Caco-2 (cell line): ENCODE measurements at places on chromosomes 7 and 10.

DNA sequence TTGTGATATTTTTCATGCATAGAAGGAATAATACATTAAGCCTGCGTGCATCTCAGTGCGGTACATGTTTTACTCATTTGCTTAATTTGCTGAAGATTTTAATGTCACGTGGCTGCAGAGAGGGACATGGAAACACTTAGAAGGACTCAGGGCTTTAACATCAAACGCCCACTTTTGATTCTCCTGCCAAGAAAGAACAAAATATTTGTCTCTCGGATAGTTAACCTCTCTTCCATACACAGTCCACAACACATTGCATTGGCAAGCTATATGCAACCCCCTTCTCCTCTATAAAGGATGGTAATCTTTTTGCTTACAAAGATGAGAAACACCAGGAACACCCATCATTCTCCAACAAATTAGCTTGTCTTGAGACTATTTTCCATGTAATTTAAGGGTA is 148.0 kb upstream of the NRP1 start:
- H3K27me3 ChIP-seq, result no peaks in the 10 kb centered on the region
- H3K36me3 ChIP-seq, result no peaks in the 10 kb centered on the region
- H3K27ac ChIP-seq, result no peak overlapping the region

DNA sequence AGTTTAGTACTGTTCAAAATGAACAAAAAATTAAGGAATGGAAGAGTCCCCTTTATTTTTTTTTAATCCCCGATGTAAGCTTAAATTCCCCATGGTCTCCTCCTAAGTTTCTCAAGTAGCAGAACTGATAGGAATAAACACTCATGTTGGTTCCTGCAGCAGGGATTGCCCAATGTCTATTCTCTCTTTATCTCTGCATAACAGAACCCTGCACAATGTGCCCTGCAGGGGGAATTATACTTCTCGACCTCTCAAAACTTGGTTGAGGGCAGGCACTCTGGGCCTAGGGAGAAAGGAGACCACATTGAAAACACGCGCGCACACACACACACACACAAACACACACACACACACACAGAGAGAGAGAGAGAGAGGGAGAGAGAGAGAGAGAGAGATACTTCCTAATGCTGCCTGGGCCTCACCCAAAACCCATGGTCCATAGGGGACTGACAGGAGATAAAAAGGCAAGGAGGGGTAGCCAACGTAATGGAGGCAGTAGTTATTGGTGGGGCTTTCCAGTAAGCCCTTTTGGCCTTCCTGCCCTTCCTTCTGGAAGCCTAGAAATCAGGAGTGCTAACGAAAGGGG is 22.7 kb downstream of the JAZF1 start:
- H3K4me3 ChIP-seq, result no peak overlapping the region
- no peaks in the 10 kb centered on the region for H3K4me1 ChIP-seq
- H3K27me3 ChIP-seq, result no peaks in the 10 kb centered on the region
- DNase-seq, result no peak
- H3K27ac ChIP-seq, result no peak overlapping the region

GRCh38 chr7:155756322-155756721 is 55.9 kb downstream of the SHH start:
- no peak overlapping the region for H3K4me3 ChIP-seq
- no peaks in the 10 kb centered on the region for H3K27me3 ChIP-seq
- no peak for DNase-seq
- H3K27ac ChIP-seq, result no peak overlapping the region

DNA sequence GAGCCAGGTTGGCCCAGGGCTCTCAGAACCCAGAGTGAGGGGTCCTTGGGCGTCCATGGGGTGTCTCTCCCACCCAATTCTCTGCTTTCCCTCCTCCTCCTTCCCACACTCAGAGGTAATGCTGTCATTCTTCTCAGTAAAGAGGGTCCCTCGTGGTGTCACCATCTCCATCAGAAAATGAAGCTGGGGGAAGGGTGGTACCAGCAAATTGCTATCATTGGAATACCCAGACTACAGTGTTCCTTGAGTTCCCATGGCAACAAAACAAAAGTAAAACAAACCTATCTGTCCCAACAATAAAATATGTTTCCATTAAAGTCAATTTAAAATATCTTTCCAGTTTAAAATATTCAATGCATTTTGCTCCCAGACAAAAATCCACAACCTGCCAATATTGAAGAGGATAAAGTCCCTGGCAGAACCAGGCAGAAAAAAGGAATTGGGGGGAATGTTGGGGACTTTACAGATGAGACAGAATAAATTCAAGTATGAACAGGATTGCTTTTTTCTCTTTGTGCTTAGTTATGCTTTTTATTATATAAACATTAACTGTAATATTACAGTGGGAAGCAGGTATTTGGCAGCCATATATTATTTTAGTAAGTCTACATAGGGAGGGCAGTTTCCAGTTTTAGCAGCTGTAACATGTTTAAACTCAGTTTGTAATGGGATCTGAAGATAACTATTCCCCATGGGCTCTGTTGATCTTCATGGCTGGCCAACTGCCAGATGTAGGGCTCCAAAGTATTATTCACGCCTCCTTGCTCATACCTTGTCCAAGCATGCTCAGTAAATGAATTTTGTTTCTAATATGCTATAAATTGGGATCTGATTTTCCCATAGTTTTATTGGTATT is 182.1 kb downstream of the ARID5B start:
- peaks cover 44% of the 10 kb centered on the region for H3K4me1 ChIP-seq
- H3K27me3 ChIP-seq, result no peaks in the 10 kb centered on the region
- no peak overlapping the region for H3K4me3 ChIP-seq
- H3K36me3 ChIP-seq, result peaks cover 12% of the 10 kb centered on the region
- no peak for DNase-seq

- H3K4me3 ChIP-seq, result no peak overlapping the region
- H3K27ac ChIP-seq, result no peak overlapping the region
- no peak for DNase-seq
- peaks cover 6% of the 10 kb centered on the region for H3K36me3 ChIP-seq
These were observed 131.4 kb upstream of the ODAD2 start for GRCh38 chr10:28130267-28130666.

DNA sequence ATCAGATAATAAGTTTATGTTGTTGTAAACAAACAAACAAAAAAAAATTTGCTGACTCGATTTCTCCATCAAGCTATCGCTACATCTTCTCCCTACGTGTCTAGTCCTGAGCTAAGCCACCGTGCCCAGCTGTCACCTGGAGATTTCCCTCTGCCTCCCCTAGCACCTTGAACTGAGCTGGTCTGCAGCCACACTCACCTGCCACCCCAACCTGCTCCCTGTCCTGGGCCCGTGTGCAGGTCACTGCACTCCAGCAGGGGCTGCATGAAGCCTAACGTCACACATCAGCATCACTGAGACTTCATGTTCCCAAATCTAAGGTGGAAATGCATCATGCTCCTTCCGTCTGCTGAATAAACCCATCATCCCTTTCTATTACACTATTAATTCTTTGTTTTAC is 44.4 kb downstream of the TEX36 start:
- no peaks in the 10 kb centered on the region for H3K27me3 ChIP-seq
- no peak overlapping the region for H3K4me3 ChIP-seq
- H3K4me1 ChIP-seq, result no peaks in the 10 kb centered on the region
- no peak for DNase-seq

DNA sequence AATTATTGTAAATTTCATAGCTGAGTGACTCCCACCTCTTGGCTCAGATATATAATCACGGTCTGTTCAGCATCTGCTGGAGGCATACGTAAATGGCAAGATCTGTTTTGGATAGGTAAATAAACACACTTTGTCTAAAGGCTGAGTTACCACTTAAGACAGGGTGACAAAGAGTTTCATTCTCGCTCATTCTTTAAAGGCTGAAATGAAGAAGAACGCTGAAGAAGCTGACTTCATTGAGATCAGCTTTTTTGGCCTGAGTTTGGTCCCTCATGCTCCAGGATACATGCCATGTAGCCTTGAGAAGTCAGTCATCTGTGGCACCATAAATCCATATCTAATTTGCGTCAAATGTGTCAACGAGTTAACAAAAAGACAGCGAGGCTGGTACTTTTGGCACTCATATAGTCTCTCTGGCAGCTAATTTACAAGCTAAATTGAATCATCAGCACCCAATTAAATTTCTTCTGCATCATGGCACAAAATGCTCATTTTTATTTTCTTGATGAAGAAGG is 309.9 kb downstream of the GPAM start:
- H3K27me3 ChIP-seq, result no peaks in the 10 kb centered on the region; the same call in 1 of the 2 replicates
- no peak for DNase-seq
- no peak overlapping the region for H3K27ac ChIP-seq
- no peaks in the 10 kb centered on the region for H3K4me1 ChIP-seq
- H3K4me3 ChIP-seq, result no peak overlapping the region

DNA sequence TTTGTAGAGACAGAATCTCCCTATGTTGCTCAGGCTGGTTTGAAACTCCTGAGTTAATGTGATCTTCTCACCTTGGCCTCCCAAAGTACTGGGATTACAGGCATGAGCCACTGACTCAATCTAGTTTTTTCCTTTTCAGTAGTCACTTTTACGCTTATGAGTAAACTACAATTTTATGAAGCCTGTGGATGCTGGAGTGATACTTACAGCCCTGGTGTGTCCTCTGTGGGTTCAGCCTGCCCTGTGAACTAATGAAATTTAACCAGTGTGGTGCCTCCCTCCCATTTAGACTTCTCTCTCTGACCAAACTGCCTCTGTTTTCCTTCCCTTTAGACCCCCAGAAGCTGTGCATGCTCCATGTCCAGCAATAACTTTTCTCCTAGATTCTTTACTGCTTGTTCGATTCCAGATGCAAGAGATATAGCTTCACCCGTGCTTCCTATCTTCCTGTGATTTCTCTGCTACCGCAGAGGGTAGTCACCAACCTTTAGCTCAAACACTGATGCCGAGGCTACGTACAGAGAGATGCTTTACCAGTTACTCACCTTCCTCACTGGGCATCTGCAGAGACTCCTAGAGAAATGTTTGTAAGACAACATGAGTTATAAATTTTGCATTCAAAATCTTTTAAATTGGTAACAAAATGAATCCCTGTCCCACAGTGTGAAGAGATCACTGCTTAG is 90.8 kb downstream of the KIAA1217 start:
- no peaks in the 10 kb centered on the region for H3K4me1 ChIP-seq
- H3K36me3 ChIP-seq, result peaks cover 1% of the 10 kb centered on the region
- no peaks in the 10 kb centered on the region for H3K27me3 ChIP-seq
- H3K4me3 ChIP-seq, result no peak overlapping the region

DNA sequence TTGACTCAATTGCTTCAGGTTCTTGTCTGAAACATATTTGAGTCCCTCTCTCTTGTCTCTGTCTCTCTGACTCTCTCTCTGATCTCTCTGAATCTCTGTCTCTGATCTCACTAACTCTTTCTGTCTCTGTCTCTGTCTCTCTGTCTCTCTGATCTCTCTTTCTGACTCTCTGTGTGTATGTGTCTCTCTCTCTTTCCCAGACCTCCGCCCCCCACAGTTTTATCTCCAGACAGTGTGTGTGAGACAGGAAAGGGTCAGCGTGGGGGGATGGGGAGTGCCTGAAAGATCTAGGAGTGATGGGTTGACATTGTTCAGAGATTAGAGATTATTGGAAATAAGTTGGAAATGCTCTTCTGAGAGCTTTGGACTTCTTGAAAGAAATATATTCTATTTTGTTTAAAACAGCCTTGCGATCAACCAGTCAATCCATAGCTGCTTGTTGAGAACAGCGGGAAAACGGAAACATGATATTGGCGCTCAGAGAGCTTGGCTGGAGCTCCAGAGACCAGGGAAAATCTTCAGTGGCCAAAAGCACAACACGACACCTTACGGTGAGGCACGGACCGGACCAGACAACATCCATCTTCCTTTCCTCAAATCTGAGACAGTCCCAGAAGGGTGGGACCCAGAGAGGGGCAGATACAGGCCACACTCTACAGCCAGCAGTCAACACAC is 35.5 kb downstream of the CALML3 start:
- H3K27me3 ChIP-seq, result no peaks in the 10 kb centered on the region
- H3K36me3 ChIP-seq, result no peaks in the 10 kb centered on the region
- H3K27ac ChIP-seq, result no peak overlapping the region
- H3K4me1 ChIP-seq, result peaks cover 26% of the 10 kb centered on the region
- peak; percentile 13 for DNase-seq

DNA sequence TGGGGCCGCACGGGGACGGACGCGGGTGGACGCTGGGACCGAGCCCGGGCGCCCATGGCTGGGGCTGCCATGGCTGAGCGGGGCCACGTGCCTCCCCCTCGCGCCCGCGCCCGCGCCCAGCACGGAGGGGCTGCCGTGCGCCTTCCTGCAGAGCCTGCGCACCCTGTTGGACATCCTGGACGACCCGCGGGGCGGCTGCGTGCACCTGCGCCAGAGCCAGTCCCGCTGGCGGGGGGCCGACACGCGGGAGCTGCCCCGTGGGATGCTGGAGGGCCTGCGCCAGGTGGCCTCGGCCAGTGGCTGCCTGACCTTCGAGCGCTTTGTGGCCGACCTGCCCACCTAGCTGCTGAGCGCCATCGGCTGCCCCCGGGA is 72.5 kb upstream of the KCTD7 start:
- H3K27ac ChIP-seq, result no peak overlapping the region
- DNase-seq, result no peak
- no peak overlapping the region for H3K4me3 ChIP-seq
- peaks cover 2% of the 10 kb centered on the region; the same call in 1 of the 2 replicates for H3K36me3 ChIP-seq
- H3K27me3 ChIP-seq, result no peaks in the 10 kb centered on the region

- H3K27me3 ChIP-seq, result no peaks in the 10 kb centered on the region
- 0 out of 2 replicates have a peak, but pooled peaks cover 3% of the 10 kb centered on the region for H3K4me1 ChIP-seq
- no peaks in the 10 kb centered on the region for H3K36me3 ChIP-seq
- no peak overlapping the region for H3K4me3 ChIP-seq
- DNase-seq, result no peak
These were observed 448.9 kb upstream of the FOXK1 start for GRCh38 chr7:4233146-4233545.

GRCh38 chr7:71687831-71688599 is 556.1 kb downstream of the GALNT17 start:
- no peak overlapping the region for H3K27ac ChIP-seq
- H3K4me1 ChIP-seq, result no peaks in the 10 kb centered on the region
- no peak overlapping the region for H3K4me3 ChIP-seq
- DNase-seq, result no peak

DNA sequence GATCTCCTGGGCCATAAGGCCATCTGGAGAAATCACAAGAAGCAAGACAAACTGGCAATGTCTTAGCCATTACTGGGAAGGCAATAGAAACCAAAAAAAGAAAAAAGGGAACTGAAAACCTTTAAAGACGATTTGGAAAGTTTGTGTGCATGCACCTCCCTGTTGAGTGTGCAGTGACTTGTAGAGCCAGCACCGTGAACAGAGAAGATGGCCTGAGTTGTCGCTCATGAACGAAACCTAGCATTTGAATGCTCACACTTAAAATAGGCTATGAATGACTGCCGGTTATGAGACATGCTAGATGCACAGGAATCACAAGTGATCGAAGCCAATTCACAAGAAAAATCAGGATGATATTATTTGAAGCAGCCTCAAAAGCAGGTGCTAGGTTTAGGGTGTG is 151.3 kb upstream of the ADO start:
- no peak for DNase-seq
- no peak overlapping the region for H3K4me3 ChIP-seq

- H3K4me1 ChIP-seq, result no peaks in the 10 kb centered on the region
- no peak overlapping the region for H3K27ac ChIP-seq
- H3K36me3 ChIP-seq, result no peaks in the 10 kb centered on the region
These were observed 55.4 kb upstream of the ELN start for GRCh38 chr7:73972614-73973013.
